AG20443 (cell line): ENCODE measurements at places on chromosomes 4 and X.

- DNase-seq = peak; percentile 16
These were observed 135.7 kb downstream of the QDPR start for GRCh38 chr4:17376205-17376604.

DNA sequence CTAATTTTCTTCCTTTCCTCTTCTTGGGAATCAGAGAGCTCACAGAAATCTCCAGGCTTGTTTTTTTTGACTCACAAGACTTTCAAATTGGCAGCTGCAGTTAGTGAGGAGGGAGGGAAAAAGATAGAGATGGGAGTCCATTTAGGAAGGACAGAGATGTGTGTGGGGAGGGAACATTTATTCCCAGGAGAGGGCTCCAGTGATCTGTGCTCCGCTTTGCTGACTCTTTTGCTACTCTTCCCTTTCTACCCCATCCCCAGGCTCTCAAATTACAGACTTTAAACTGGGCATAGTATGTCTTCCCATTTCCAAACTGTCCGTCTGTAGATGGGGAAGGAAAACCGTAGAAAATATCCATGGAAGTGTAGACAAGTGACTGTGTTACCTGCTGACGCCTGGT lies 39.1 kb upstream of the UCP1 start:
- no peak for DNase-seq

DNA sequence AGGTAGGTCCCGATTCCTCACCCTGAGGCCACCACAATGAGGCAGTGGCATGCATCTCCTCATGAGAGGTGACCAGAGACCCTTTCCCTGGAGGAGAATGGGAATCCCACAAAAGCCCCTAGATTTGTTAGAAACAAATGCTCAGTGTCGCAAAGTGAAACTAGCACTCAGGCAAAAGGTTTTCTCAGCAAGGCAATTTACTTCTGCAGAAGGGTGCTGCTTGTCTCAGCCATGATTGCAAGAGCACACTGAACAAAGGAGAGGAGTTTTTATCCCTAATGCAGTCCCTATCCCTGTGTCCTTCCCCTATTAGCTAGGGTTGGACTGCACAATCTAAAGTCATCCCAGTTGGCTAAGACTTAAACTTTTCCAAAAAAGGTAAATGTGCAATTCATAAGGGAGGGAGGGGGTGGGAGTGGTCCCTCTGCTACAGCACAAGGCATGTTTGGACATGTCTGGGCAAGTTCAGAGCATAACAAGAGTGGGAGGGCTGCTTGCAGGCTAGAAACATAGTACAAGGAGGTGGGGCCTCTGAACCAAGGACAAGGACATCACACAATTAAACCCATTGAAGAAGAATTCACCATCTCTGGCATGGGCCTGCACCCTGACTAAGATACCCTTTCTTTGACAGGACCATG lies 185.3 kb downstream of the CCNG2 start:
- no peak for DNase-seq

DNA sequence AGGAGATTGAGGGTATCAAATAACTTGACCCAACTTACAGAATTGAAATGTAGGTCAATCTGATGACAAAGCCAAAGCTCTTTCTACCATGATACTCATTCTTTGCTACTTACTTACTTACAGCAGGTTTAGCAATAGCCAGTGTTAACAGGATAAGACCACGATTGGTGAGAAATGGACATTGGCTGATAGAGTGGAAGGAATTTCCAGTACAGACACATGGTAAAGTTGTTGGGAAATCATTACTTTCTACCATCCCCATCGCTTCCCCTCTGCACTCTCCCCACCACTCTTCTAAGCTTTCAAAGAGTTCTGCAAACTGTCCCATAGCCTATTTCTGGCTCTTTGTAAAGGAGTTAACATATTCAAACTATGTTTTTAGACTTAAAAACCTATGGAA lies 119.7 kb downstream of the CHRNA9 start:
- no peak for DNase-seq

GRCh38 chr4:63492515-63492914 lies 916.7 kb downstream of the TECRL start:
- DNase-seq = no peak

- DNase-seq = no peak
These were observed 17.7 kb upstream of the TMEM154 start for GRCh38 chr4:152697284-152698088.

DNA sequence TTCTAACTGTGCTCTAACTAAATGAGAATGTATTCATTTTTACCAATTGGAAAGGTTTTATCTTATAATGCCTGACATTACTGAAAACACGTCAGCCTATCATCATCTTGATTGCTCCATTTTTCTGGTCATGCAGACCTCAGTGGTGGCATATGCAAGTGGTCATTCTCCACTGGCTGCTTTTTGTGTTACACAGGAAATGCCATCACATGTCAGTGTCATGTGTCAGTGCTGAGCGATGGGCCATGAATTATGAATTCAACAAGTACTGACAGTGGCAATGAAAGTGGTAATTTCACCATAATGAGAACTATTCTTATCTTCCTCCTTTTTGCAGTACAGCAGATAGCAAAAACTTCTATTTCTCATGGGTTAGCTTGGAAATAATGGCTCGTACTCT lies 190.5 kb downstream of the PACRGL start:
- no peak for DNase-seq

GRCh38 chr4:100414016-100414790 lies 103.6 kb downstream of the EMCN start:
- DNase-seq = no peak

DNA sequence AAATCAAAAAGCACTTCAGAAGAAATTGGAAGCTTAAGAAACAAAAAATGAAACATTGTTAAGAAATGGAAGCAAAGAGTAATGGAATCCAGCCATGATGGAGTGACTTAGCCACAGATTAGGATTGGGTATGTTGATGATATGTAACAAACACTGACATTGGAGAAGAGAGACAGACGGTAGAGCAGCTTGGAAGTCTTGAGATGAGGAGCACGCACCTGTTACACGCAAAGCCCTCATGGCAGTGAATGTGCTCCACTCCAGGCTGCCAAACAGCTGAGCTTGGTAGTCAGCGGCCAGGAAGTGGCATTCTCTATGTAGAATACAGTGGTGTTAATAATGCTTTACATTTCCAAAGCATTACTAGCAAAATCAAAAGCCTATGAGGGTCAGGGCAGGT lies 56.9 kb upstream of the GPRIN3 start:
- no peak for DNase-seq

- no peak for DNase-seq
These were observed 531.8 kb downstream of the IL15 start for GRCh38 chr4:142168181-142168580.

DNA sequence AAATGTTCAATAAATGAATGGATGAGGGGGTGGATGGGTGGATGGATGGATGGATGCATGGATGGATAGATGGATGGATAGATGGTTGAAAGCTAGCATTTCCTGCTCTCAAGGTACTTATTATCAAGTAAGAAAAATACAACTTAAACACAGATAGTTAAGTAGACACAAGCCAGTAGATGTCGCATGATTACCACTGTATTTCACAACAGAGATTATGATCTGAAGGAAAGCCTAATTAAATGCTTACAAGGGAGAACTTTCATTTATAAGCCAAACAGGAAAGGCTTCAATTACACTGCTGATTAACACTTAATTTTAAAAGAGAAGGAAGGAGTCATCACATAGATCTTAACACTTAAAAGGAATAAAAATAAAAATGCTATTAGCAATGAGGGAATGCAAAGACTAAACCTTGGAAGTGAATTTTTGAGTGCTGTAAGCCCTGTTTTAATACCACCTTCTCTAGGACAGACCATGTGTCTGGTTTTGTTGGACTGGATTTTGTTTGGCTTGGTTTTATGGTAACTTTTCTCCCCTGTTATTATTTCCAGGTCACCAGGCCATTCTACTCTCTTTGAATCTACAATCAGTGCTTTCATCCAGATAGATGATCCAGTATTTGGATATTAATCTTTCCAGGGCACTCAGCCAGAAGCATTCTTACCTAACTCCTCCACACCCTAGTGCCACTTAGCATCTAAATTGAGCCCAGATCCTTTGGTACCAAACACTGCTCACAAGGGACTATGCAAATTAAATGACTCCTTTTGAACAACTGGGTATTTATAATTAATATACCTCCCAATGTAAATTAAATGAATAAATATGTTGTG lies 75.5 kb upstream of the SLC39A8 start:
- DNase-seq = peak; percentile 30

GRCh38 chrX:13667919-13668318 lies 15.0 kb downstream of the TCEANC start:
- DNase-seq = no peak

DNA sequence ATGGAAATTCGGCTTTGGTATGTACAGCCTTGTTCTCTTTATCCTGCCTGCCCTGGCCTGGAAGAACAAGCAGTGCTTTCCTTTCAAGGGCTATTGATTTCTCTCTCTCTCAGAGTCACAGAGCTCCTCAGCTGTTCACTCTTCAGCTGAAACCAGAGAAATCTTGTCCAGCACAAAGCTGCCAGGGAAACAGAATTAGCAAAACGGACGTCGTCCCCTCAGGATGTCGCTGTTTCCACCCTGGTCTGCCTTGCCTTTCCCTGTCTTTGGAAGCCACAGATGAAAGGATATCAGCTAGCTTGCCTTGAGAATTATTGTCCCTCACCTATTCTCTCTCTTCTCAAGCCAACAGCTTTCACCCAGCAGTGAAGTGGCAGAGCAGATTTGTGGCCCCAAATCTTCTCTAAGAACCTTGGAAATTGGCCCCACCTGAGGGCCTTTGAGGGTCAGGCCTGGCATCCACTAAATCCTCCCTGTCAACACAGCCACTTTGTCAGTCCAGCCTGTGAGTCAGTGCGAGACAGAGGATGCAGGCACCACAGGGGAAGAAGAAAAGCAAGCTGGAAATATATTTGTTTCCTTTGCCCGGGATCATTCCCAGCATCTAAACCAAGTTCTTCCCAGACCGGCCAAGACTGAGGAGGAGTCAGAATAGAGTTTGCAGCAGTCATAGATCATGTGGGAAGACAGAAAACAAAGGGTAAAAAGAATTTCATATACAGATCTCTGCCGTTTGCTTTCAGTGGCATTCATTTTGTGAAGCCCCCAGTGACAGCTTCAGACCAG lies 63.8 kb upstream of the MTM1 start:
- DNase-seq = peak; percentile 25

GRCh38 chr4:140061194-140061593 lies 92.8 kb downstream of the MAML3 start:
- DNase-seq = no peak

DNA sequence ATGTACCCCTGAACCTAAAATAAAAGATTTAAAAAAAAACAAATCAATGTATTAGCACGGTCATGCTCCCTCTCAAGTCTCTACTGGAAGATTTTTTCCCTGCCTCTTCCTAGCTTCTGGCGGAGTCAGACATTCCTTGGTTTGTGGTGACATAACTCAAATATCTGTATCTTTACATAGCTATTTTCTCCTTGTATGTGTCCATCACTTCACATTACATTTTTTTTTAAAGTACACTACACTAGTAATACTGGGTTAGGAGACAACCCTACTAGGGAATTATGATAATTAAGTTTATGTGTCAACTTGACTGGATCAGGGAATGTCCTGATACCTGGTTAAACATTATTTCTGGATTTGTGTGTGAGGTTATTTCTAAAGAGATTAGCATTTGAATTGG lies 1197.9 kb downstream of the TECRL start:
- no peak for DNase-seq

GRCh38 chr4:37922328-37922727 lies 31.4 kb downstream of the TBC1D1 start:
- no peak for DNase-seq

GRCh38 chr4:105155426-105155825 lies 8.8 kb downstream of the TET2 start:
- no peak for DNase-seq
